Activated gamma-delta T cell treated with Interleukin-2 at 50 U/mL for 16 hours (primary cell): ENCODE measurements at places on chromosomes 13 and 19.

- DNase-seq, result no peak
These were observed 537 bp downstream of the NAT14 start for GRCh38 chr19:55485439-55486011.

- DNase-seq, result no peak
These were observed 89.8 kb downstream of the ZNF429 start for GRCh38 chr19:21595185-21595584.

DNA sequence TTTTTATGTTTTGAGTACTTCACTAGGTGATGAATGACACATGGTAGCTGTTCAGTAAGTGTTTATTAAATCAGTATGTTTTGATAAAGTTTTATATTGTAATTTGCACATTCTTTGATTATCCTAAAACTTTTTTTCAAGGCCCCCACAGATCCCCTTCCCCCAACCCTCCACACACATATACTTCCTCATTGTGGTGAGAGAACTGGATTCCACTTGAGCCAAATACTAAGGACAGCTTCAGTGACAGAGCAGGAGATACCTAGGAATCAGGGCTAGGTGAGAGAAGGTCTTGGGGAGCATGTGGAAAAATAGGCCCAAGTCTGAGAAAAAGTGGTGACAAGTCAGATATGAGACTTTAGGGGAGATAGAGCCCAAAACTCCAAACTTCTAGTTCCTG lies 174.6 kb downstream of the TDRD3 start:
- DNase-seq, result no peak

DNA sequence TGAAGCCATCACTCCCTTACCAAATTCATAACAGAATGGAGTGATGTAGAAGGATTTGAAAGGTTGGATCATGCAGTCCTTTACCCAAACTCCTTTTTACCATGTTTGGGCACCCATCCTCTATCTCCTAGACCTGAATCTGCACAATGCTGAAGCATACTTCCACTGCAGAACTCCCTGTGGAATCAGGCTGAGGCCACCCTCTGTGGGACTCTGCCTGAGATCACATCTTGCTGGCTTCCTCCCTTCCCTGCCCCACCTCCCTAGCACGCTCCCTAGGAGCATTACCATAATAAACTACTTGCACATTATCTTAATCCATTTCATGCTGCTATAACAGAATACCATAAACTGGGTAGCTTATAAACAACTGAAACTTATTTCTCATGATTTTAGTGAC lies 68.4 kb upstream of the VSTM2B start:
- no peak for DNase-seq

DNA sequence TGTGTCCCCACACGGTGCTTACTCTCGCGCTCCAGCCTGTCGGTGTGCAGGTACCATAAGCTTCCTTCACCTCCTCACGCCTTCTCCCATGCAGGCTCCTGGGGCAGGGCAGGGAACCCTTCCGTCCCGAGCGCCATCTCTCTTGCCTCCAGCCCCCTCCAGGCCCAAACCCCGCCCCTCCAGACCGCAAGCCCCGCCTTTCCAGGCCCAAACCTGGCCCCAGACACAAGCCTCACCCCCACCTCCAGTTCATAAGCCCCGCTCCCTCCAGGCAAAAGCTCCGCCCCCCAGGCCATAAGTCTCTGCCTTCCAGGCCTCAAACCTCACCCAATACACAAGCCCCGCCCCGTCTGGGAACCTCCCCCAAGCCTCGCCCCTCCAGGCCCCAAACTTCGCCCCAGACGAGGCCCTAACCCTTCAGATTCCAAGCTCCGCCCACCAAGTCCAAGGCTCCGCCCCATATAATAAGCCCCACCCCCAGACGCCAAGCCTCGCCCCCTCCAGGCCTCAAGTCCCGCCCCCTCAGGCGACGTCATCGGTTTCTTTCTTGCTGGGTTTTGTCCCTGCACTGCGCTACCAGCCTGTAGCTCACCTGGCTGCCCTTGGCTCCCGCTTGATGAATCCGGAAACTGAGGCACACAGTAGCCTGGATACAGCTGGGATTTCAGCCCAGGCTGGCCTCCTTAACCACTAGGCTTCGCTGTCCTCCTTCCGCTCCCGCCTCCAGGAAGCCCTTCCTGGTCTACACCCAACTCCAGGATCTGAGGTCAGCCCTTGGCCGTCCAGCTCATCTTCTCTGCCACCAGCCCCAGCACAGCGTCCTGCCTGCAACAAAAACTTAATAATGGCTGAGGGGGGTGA lies 16.1 kb downstream of the MKNK2 start:
- DNase-seq, result peak; percentile 44

GRCh38 chr13:45021250-45021649 lies 31.9 kb downstream of the GPALPP1 start:
- DNase-seq, result no peak

GRCh38 chr19:32647361-32647760 lies 27.6 kb downstream of the ANKRD27 start:
- DNase-seq, result peak; percentile 11

- DNase-seq, result no peak
These were observed 26.5 kb upstream of the HOMER3 start for GRCh38 chr19:18967358-18968146.

GRCh38 chr19:58182577-58182988 lies 278 bp upstream of the ZNF274 start:
- DNase-seq, result peak; percentile 72

GRCh38 chr19:41698746-41699230 lies 9.6 kb upstream of the CEACAM5 start:
- no peak for DNase-seq

- DNase-seq, result no peak
These were observed 6.4 kb upstream of the NFIC start for GRCh38 chr19:3359919-3360420.

GRCh38 chr13:31101472-31102170 lies 60.1 kb downstream of the HSPH1 start:
- no peak for DNase-seq

DNA sequence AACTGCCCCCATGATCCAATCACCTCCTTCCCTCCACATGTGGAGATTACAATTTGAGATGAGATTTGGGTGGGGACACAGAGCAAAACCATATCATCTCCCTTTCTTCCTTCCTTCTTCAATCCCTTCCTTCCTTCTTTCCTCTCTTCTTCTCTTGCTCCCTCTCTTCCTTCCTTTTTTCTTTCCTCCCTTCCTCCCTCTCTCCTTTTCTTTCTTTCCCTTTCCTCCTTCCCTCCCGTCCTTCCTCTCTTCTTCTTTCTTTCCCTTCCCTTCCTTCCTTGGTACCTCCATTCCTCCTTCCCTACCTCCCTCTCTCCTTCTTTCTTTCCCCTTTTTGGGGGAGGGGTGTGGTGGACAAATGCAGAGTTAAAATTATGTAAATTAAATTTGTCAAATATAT lies 145.1 kb downstream of the TSHZ3 start:
- DNase-seq, result no peak

DNA sequence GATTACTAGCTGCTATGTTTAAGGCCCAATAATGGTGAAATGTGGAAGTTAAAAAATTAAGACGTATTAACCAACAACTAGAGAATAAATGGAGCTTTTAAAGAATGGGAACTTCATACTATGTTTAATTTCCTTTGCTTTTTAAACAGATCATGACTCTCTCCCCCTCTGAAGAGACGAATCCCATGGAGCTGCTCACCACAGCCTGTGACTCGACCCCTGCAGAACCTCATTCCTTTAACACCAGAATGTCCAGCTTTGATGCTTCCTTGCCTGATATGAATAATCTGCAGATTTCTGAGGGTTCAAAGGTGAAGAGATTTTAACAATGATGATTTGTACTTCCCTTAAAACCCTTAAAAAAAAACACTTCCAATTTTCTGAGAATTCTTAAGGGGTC lies 53.0 kb downstream of the ZAR1L start:
- no peak for DNase-seq

DNA sequence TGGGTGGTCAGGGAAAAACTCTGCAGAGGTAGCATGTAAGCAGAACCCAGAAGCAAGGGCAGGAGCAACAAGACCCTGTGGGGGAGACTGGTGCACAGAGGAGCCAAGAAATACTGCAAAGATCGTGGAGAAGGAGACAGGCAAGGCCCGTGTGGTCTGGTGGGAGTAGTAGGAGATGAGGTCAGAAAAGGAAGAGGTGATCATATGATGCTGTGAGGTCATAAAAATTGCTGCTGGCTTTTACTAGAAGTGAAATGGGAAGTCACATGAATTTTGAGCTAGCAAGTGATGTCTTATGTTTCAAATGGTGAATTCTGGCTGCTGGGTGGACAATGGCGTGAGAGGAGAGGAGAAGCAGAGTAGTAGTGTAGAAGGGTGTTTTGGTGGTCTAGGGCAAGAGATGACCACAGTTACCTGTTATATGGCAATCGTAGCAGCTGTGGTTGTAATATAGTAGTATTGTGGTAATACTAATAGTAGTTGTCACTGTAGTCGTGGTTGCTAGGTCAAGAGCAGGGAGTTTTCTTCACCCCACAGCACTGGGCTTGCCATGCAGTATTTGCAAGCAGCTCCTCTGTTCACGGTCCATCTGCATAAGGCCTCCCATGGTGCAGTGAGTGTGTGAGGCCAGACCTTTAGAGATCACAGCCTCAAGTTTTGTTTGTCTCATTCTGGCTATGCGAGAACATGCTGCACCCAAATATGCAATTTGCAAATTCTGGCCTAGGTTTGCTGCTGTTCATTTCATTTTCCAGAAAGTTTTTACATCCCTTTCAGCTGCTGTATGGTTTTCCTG lies 205.0 kb downstream of the TSHZ3 start:
- no peak for DNase-seq

DNA sequence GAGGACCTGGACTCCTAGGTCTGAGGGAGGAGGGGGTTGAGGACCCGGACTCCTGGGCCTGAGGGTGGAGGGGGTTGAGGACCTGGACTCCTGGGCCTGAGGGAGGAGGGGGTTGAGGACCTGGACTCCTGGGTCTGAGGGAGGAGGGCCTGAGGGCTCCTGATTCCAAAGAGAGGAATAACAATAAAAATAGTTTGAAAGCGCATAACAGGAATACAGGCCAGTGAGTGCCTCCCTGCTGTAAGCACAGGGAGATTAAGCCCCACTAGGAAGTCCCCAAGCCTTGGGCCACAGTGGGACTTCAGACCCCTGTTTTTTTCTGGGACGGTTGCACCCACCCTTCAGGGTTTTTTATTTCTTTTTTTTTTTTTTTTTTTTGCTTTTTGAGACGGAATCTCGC lies 1.2 kb upstream of the SBK2 start:
- no peak for DNase-seq

GRCh38 chr19:41939861-41940730 lies 11.8 kb upstream of the ERFL start:
- DNase-seq, result peak; percentile 31

GRCh38 chr19:42066075-42066754 lies 3.8 kb downstream of the GRIK5 start:
- DNase-seq, result no peak

DNA sequence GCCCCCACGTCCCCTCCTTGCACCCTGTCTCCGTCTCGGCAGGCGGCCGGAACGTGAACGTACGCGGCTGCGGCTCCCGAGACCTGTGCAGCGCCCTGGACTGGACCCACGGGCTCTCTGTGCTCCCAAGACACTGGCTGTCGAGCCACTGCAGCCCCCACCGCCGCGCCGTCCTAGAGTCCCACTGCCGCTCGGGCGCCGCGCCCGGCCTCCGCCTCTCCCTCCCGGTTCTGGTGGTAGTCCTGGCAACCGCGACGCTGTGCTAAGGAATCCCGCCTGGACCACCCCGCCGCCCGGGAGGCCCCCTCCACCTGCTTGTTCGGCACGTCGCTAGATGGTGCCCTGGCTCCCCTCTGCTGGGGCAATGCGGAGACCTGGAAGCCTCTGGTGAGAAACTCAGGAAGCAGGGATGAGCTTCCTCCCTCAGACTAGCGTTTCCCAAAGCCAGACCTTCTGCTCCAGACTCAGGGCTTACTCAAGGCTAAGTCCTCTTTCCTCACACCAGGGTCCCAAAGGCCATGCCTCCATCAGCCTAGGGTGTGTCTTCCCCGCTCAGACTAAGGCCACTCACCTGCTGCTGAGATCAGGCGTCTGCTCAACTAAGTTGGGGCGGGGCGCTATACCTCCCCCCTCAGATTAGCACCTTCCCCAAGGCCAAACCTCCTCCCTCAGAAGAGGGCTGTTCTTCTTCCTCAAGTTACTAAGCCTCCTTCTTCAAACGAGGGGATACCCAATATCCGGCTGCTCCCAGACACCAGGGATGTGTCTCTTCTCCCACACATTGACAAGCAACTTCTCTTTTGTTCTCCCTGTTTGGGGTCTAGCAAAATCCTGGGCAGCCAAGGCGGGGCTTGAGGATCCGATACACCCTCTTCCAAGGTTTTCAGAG lies 16.1 kb upstream of the IRGC start:
- DNase-seq, result no peak

GRCh38 chr19:17125062-17125727 lies 49.6 kb downstream of the MYO9B start:
- DNase-seq, result no peak

DNA sequence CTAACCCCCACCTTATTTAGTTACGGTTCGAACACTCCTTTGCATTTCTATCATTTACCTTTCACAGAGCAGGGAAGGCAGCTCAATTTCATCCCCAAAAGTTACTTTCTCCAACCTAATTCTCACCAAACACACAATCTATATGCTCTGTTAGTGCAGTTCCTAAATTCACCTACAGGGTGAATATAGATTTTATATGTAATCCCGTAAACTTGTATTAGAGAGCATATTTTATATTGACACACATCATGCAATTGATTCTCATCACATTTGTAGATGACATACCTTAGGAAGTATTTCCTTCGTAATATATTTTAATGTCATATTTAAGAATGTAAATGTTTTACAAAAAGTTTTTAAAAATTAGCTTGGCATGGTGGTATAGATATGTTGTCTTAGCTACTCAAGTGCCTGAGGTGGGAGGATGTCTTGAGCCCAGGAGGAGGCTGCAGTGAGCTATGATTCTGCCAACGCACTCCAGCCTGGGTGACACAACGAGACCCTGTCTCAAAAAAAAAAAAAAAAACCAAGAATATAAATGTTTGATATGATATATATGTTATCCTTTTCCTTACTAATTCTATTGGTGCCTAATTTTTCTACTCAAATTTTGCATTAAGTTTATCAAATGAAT lies 57.3 kb upstream of the TNFRSF19 start:
- no peak for DNase-seq

DNA sequence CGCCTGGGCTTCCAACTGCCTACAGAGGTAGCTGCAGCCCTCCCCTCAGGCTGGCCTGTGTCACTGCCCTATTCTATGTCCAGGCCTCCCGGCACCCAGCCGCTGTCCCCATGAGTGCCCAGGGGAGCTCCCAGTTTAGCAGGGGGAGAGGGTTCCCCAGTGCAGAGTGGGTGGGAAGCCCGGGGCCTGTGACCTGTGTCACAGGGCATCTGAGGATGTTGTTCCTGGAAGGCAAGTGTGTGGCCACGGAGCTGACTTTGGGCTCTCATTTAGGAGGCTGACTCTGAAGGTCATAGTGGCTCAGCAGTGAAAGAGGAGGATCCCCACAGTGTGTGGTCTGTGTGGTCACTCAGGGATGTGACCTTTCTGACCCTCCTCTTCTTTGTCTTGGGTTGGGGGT lies 25.1 kb downstream of the PPP1R37 start:
- DNase-seq, result no peak

- peak; percentile 73 for DNase-seq
These were observed at the start of gene AKT2 for GRCh38 chr19:40284501-40285352. AKT2 (minus strand) TSS chr19:40285345; CDS start chr19:40265267, 20,078 bp downstream.

GRCh38 chr19:12841094-12841493 lies 2.8 kb downstream of the MAST1 start:
- DNase-seq, result no peak
